Activated CD4-positive, alpha-beta T cell treated with anti-CD3 and anti-CD28 coated beads for 36 hours (primary cell): ENCODE measurements at places on chromosomes 7 and 10.

DNA sequence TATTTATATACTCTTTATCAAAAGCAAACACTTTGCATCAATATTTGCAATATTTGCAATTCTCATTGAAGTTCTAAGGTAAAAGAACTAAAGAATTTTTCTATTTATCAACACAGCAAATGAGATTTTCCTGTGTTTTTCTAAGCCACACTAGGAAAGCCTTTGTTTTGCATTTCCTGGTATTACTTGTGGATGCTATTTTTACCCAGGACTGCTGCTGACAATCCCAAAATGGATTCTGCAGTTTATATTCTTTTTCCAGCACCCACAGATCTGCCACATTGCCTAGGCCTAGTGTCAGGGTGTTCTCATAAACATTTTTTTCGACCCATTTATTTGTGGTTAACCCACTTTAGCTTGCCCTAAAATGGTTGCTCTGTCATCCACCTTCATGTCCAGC is 25.9 kb downstream of the LRRC17 start:
- DNase-seq: no peak

- DNase-seq: no peak
Measured at GRCh38 chr7:91165846-91166230, 98.4 kb upstream of the FZD1 start.

- DNase-seq: no peak
Measured at GRCh38 chr7:78195281-78195680, 396.7 kb downstream of the PHTF2 start.

DNA sequence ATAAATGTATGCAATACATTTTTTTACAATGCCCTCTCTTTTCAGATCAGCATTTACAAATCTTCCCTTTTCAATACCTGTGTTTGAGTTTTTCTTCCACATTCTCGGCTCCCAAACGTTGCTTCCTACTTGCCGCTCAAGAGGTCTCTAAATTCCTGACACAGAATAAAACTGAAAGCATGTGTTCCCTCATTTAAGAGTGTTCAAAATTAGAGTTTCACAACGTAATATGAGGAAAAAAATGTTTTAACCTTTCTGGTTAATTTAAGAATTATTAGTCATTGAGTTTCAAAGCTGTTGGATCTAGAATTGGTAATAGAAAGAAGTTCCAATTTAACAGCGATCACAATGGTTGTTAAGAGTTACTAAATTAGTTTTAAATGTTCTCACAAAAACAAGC is 100.4 kb downstream of the ARID5B start:
- DNase-seq: no peak

DNA sequence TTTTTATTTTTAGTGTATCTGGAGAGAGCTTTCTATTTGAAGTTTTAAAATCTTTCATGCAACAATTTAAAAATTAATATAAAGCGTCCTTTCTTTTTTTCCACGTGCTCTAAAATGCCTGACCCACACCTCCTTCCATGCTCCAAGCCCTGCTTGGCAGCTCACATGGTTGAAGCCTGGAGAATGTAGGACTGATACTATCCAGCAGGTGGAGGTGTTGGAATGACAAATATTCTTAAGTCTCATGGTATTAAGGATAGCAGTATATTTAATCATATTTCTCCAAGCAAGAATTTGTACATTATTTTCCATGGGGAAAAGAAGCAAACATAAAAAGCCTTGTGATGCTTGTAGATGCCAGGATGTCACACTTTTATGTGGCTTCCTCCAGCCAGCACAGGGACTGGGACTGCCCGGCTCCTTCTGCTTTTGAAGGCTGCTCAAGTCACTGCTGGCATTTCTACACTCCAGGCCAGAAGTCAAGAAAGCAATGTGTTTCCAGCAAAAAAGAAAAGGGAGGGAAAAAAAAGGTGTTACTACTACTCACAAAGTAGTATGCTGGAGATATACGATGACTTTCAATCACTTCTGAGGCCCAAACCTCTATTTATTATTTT is 49.7 kb downstream of the BZW2 start:
- peak; percentile 20 for DNase-seq

GRCh38 chr10:117617659-117618058 is 75.1 kb downstream of the EMX2 start:
- no peak for DNase-seq

DNA sequence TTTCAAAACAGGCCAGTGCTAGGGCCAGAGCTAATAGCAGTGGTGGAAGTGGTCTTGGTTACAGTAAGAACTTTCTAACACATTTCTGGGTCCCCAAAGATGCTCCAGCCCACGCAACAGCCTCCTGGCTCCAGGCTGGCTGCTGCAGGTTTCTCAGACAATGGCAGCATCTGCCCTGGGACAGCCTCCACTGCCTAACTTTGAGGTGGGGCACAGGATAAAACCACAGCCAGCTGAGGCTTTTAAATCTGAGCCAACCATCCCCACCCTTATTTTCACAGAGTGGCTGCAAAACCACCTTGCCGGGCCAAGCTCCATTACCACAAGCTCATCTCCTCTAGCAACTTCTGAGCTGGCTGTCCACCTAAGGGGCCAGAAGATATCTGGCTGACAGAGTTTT is 84.8 kb downstream of the FAM53B start:
- DNase-seq: no peak

GRCh38 chr10:59960751-59961150 is 54.4 kb upstream of the CCDC6 start:
- no peak for DNase-seq

- no peak for DNase-seq
Measured at GRCh38 chr7:25493805-25494366, 265.6 kb upstream of the NPVF start.

- no peak for DNase-seq
Measured at GRCh38 chr7:136942994-136943393, 74.5 kb downstream of the CHRM2 start.

GRCh38 chr10:114140036-114140435 is 34.0 kb downstream of the CCDC186 start:
- DNase-seq: no peak

- DNase-seq: no peak
Measured at GRCh38 chr7:45158471-45158870, 880 bp downstream of the RAMP3 start.

- DNase-seq: peak; percentile 2
Measured at GRCh38 chr7:2947058-2947780, 96.4 kb downstream of the CARD11 start.

- DNase-seq: no peak
Measured at GRCh38 chr10:1173091-1173490, 116.9 kb downstream of the WDR37 start.

DNA sequence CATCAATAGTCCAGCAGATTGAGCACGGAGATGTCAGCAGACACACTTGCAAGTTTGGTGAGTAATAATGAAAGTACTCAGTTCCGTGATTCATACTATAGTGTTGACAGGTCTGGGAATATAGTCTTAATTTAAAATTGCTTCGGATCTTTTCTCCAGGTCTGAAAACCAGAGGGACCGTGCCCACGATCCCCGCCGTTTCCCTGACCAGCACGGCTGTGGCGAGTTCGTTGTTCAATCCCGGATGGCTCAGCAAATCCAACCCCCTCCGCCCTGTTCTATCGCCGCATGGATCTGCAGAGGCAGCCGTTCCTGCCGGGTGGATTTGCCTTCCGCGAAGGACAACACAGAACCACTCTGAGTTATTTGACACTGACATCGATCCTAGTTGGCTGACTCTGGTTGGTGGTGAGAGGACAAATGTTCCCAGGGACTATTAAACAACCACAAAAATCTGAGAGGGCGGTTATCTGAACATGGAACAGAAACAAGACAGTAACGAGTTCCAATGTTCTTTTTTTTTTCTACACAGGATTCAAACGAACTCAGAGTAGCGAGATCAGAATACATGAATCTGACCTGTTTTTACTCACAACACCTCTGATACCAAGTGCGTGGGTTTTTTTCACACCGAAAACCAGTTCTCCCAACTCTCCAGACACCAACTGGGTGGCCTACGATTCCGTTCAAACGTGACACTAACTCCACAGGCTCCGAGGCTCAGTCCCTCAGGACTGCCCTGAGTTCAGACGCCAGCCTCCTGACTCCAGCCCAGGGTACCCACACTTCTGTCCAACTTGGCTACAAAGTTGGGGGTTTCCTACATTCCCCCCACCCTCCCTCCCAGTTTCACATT is 52.7 kb downstream of the RBM17 start:
- peak; percentile 66 for DNase-seq

DNA sequence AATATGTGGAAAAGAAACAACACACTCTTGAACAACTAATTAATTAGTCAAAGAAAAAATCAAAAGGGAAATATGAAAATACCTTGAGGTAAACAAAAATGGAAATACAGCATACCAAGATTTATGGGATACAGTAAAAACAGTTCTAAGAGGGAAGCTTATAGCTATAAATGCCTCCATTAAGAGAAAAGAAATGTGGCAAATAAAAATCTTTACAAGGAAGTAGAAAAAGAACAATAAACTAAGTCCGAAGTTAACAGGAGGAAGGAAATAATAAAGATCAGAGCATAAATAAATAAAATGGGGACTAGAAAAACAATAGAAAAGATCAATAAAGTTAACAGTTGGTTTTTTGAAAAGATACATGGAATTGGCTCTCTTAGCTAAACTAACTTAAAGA is 267.8 kb upstream of the NRP1 start:
- no peak for DNase-seq

- DNase-seq: no peak
Measured at GRCh38 chr7:107469929-107470328, at the start of gene GPR22. TSS of gene GPR22 (plus strand) at chr7:107470057. CDS start at chr7:107474061, 4,004 bp downstream.

- no peak for DNase-seq
Measured at GRCh38 chr7:43769281-43769680, 10.8 kb downstream of the BLVRA start.

DNA sequence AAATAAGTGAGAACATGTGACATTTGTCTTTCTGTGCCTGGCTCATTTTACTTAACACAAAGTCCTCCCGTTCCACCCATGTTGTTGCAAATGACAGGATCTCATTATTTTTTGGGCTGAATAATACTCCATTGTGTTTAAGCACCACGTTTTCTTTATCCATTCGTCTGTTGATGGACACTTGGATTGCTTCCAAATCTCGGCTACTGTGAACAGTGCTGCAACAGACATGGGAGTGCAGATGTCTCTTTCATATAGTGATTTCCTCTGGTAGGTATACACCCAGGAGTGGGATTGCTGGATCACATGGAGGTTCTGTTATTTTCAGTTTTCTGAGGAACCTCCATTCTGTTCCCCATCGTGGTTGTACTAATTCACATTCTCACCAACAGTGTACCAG is 264.4 kb upstream of the GALNT17 start:
- no peak for DNase-seq

DNA sequence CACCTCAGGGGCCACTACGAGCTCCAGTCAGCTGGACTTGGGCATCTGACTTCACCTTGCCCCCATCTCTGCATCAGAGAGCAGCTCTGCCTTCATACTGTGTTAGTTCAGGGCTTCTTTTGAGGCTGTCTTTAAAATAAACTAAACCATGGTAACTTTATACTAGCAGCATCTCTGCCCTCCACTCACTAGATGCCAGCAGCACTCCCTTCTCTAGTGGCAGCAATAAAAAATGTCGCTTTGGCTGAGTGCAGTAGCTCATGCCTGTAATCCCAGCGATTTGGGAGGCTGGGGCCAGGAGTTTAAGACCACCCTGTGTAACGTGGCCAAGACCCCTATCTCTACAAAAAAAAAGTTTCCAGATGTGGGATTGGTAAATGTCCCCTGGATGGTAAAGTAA is 584.4 kb downstream of the INHBA start:
- no peak for DNase-seq

DNA sequence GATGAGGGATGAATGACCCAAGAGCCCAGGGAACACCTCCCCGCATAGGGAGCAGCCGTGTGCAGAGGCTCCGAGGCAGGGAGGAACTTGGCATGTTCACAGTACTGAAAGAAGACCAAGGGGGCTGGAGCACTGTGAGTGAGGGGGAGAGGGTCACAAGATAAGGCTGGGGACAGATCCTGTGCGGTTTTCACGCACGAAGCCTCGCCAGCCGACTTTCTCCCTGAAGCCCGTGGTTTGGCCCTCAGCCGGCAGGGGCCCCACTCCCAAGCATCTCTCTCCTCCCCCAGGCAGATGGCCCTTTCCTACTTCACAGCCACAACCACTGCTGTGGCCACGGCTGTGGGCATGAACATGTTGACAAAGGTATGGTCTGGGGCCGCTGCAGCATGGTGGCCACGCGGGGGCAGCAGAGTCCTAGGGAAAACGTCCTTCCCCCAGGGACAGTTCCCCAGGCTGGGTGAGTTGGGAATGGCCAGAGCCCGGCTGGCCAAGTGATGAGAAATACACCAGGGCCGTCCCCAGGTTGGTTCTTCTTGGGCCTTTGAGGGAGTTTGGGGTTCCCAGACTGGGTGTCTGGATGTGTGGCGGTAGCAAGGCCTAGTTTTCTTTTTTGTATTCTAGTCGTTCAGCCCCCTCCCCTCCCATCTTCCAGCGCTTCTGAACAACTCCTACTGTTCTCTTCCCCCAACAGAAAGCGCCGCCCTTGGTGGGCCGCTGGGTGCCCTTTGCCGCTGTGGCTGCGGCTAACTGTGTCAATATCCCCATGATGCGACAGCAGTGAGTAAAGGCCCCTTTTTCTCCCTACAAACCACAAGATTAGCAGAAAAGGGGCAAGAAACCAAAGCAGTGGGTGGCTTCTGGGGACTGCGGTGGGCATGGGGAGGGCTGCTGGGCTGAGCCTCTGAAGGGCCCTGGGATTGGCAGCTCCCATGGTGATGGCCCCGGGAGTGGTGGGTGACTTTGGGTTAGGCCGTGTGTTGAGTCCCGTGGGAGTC is 14.4 kb upstream of the WBP1L start:
- DNase-seq: peak; percentile 80

- DNase-seq: peak; percentile 23
Measured at GRCh38 chr7:149145031-149145845, 2.0 kb upstream of the ZNF398 start.

DNA sequence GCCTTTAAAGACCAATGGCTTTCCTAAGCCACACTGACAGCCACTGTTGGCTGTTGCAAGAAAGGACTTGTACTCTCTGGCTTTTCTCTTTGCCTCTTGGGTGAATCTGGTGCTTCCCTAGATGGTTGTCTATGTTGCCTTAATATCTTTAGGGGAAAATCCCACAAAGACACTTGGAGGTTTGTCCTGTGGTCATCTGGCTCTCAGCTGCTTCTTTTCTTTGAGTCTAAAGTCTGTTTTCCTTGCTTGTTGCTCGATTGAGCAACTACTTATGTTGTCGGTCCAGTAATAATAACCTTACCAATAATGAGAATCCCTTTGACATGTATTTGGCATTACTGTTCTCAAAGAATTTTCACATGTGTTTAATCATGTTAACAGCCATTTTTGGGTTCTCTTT is 537.6 kb downstream of the LRMDA start:
- DNase-seq: no peak

GRCh38 chr10:10362800-10363199 is 654.9 kb upstream of the CELF2 start:
- no peak for DNase-seq

GRCh38 chr7:106566672-106567071 is 94.3 kb downstream of the CCDC71L start:
- no peak for DNase-seq
